Activated naive CD8-positive, alpha-beta T cell treated with anti-CD3 and anti-CD28 coated beads, Interleukin-2, amount 10 ng/mL, durations not matched to agents 7 days and 5 days (primary cell): ENCODE measurements at places on chromosomes 1 and 21. TPM values are rescaled to one million over a fixed set of nuclear protein-coding genes. Genes with fewer than 3 reads are reported as not detected.

Gene ZBTB8A
- 0.06 TPM for total RNA-seq

Gene ENSA
- 161 TPM for total RNA-seq

Gene CCDC17
- total RNA-seq: 4.4 TPM

Gene PRAMEF10
- total RNA-seq: not detected

Gene PBX1
- total RNA-seq: 0.11 TPM

Gene EFHD2
- 49.4 TPM for total RNA-seq

Gene PCAT6
- total RNA-seq: 0.61 TPM

Gene PROK1
- total RNA-seq: not detected

Gene RBP7
- total RNA-seq: not detected

Gene SERPINC1
- not detected for total RNA-seq

Gene CDC42
- total RNA-seq: 303 TPM

Gene LAMTOR2
- 50.9 TPM for total RNA-seq

Gene VANGL2
- total RNA-seq: 0.34 TPM

Gene RGSL1
- not detected for total RNA-seq

Gene LDLRAD1
- not detected for total RNA-seq

Gene B3GALT6
- 19.1 TPM for total RNA-seq

Gene HCN3
- 6.7 TPM for total RNA-seq

Gene SLX9
- 44.2 TPM for total RNA-seq

Gene KRTAP21-2
- total RNA-seq: not detected

Gene HDAC1
- total RNA-seq: 197 TPM

Gene BARHL2
- total RNA-seq: not detected

Gene EVA1C
- 9.3 TPM for total RNA-seq

Gene KAZN
- 0.91 TPM for total RNA-seq

Gene FAM151A
- total RNA-seq: not detected

Gene SH3BGR
- 1.4 TPM for total RNA-seq

Gene IQCC
- 6.0 TPM for total RNA-seq

Gene RNU1-1
- total RNA-seq: 3,430 TPM

Gene NEGR1
- not detected for total RNA-seq

Gene AKIRIN1
- total RNA-seq: 60.2 TPM

Gene TMPRSS3
- total RNA-seq: 7.8 TPM

Gene PTPRC
- 828 TPM for total RNA-seq

Gene KLF17
- not detected for total RNA-seq

Gene HPDL
- 10.3 TPM for total RNA-seq

Gene CXADR
- total RNA-seq: 0.08 TPM

Gene SMIM1
- total RNA-seq: 0.94 TPM

Gene ELF3
- 0.83 TPM for total RNA-seq

Gene CAPN8
- total RNA-seq: not detected

Gene DMRTA2
- not detected for total RNA-seq

Gene CD1B
- not detected for total RNA-seq

Gene WDR64
- 0.58 TPM for total RNA-seq

Gene PLA2G2A
- total RNA-seq: not detected

Gene OR2L13
- total RNA-seq: not detected

Gene TTLL7
- total RNA-seq: 1.3 TPM

Gene ATG4C
- 12.9 TPM for total RNA-seq

Gene AMY1C
- total RNA-seq: not detected

Gene SPRR2G
- not detected for total RNA-seq
